Upper lobe of left lung (tissue), 6 donors: ENCODE measurements at places on chromosomes 4 and X. TPM values are rescaled to one million over a fixed set of nuclear protein-coding genes. Genes with fewer than 3 reads are reported as not detected.

The XG gene
- total RNA-seq, result 0.69 TPM

The PAGE1 gene
- total RNA-seq, result not detected

The CCDC160 gene
- 4.2 TPM for total RNA-seq

The ADH7 gene
- total RNA-seq, result 0.30 TPM

The SMR3A gene
- total RNA-seq, result not detected

The MRFAP1 gene
- total RNA-seq, result 218 TPM

The CCNB3 gene
- total RNA-seq, result 0.89 TPM

The TFE3 gene
- total RNA-seq, result 63.8 TPM

The PNCK gene
- not detected for total RNA-seq

The ANTXR2 gene
- 61.0 TPM for total RNA-seq

The TLL1 gene
- total RNA-seq, result 8.4 TPM

The METTL14 gene
- total RNA-seq, result 24.7 TPM

The ERAS gene
- not detected for total RNA-seq

DNA sequence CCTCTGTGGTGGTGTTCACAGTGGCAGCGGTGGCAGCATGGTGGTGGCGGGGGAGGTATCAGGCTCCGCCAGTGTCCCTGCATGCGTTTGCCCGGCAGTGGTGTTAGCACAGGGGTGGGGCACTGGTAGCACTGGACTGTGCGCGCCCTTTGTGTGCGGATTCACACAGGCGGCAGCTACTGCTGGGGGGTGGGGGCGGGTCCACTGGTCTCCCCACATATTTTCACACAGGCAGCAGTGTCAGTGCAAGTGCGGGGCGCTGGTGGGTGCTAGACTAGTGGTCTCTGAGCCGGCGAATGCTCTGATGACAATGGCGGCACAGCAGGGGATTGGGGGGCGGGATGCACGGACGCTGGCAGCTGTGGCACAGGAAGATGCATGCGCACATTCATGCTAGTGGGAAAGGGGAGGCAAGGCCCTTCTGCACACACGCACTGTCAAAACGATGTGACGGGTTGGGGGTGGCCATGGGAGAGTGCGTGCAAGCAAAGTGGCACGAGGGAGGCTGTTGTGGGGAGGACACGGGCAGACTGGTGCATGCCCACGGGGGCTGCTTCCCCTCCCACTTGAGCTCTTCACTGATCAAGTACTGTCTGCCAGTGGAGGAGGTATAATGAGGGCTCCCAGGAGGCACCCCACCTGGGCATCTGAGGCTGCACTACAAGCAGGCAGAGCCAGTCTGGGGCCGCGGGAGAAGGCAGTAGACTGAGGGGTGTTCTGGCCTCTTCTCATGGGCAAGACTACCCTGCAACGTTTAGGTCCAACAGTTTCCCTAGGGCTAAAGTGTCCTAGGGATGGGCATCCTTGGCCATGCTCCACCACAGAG, 53.0 kb downstream of the POF1B start:
- DNase-seq, result peak; percentile 30
- no peaks in the 10 kb centered on the region for H3K36me3 ChIP-seq
- H3K4me3 ChIP-seq, result no peak overlapping the region
- no peaks in the 10 kb centered on the region for H3K4me1 ChIP-seq
- no peaks in the 10 kb centered on the region for H3K27me3 ChIP-seq

- H3K4me1 ChIP-seq, result no peaks in the 10 kb centered on the region
- H3K27ac ChIP-seq, result no peak overlapping the region
- H3K4me3 ChIP-seq, result no peak overlapping the region
- H3K27me3 ChIP-seq, result no peaks in the 10 kb centered on the region
- no peak for DNase-seq
Measured at GRCh38 chrX:79375340-79375739, 8.2 kb upstream of the ITM2A start.

GRCh38 chrX:130330146-130330545, 9.6 kb upstream of the SLC25A14 start:
- H3K4me3 ChIP-seq, result no peak overlapping the region
- H3K36me3 ChIP-seq, result no peaks in the 10 kb centered on the region
- no peaks in the 10 kb centered on the region for H3K27me3 ChIP-seq
- no peak for DNase-seq
- H3K27ac ChIP-seq, result no peak overlapping the region

DNA sequence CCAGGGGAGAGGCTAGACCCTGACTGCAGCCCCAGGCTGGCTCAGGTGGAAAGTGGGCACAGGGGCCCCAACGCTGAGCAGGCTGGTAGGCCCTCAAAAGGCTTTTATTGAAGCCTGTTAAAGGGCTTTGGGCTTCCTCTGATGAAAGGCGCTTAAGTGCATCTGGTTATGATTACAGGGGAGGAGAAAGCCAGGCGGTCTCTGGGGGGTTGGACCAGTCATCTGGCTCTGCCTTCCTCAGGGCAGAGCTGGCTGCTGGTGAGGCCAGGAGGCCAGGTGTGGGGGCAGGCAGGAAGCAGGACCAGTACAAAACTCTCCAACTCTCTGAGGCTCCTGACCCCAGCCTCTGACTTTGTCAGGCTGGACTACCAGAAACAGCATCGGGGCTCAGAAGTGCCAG, 68.8 kb upstream of the BCOR start:
- no peaks in the 10 kb centered on the region for H3K36me3 ChIP-seq
- H3K27me3 ChIP-seq, result no peaks in the 10 kb centered on the region
- H3K27ac ChIP-seq, result no peak overlapping the region
- peaks cover 23% of the 10 kb centered on the region for H3K4me1 ChIP-seq

DNA sequence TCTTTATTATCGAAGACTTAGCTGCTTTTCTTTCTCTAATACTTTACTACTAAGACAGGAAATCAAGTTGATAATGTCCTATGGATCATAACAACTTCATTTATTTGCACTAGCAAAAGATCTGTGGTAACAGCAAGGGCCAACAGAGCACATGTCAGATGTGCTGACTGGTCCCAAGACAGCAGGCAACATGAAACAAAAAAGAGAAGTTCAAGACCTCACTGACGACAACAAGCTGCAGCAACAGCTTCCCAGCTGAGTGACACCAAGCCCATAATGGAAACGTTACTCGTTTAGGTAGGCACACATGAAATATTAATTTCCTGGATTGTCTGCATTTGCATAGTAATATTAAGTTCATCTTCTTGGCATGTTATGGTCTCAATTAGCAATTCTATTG, 126.9 kb downstream of the UNC5C start:
- H3K27me3 ChIP-seq, result no peaks in the 10 kb centered on the region
- no peaks in the 10 kb centered on the region for H3K4me1 ChIP-seq
- no peaks in the 10 kb centered on the region for H3K36me3 ChIP-seq

- no peaks in the 10 kb centered on the region for H3K27me3 ChIP-seq
- DNase-seq, result no peak
- no peak overlapping the region for H3K4me3 ChIP-seq
- H3K4me1 ChIP-seq, result no peaks in the 10 kb centered on the region
- H3K36me3 ChIP-seq, result no peaks in the 10 kb centered on the region
Measured at GRCh38 chrX:57930051-57930450, 19.8 kb upstream of the ZXDA start.

- peak within 1 kb of the TSS; percentile 90 for H3K27ac ChIP-seq
- peak; percentile 82 for DNase-seq
- no peaks in the 10 kb centered on the region for H3K36me3 ChIP-seq
- no peaks in the 10 kb centered on the region for H3K4me1 ChIP-seq
- H3K27me3 ChIP-seq, result no peaks in the 10 kb centered on the region
Measured at GRCh38 chrX:101051549-101052302, at the start of gene TRMT2B. Gene TRMT2B, minus strand, starts transcription at chrX:101052111. Its CDS starts 9,822 bp downstream, at chrX:101042289.

DNA sequence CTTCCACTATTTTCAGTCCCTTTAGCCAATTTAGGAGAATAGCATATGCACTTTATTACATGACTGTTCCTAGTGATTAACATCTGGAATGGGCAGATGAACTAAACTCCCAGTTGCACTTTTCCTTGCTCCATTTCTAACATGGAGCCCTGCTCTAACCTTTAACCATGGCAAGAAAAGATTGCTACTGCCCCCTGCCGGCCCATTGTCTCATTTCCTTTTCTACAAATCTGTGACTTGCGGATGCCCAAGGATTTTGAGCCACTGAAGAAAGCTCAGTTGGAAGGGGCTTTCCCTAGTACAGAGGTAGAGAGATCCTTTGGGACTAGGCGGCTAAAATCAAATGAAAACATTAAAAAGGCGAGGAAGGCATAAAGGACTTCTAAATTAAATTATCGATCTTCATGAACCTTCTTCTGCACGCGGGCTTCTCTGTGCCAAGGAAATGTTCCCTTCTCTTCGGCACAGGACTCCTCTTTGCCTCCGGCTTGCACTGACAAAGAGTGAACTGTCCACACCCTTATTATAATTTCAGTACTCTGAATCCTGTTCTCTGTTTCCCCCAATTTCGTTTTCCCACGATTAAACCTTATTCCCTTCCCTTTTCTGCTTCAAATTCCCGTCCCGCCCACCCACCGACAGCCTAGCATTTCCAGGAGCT, 577 bp upstream of the GLRA2 start:
- DNase-seq, result no peak
- no peak overlapping the region for H3K4me3 ChIP-seq
- no peaks in the 10 kb centered on the region for H3K4me1 ChIP-seq
- H3K36me3 ChIP-seq, result no peaks in the 10 kb centered on the region
- H3K27ac ChIP-seq, result no peak overlapping the region

DNA sequence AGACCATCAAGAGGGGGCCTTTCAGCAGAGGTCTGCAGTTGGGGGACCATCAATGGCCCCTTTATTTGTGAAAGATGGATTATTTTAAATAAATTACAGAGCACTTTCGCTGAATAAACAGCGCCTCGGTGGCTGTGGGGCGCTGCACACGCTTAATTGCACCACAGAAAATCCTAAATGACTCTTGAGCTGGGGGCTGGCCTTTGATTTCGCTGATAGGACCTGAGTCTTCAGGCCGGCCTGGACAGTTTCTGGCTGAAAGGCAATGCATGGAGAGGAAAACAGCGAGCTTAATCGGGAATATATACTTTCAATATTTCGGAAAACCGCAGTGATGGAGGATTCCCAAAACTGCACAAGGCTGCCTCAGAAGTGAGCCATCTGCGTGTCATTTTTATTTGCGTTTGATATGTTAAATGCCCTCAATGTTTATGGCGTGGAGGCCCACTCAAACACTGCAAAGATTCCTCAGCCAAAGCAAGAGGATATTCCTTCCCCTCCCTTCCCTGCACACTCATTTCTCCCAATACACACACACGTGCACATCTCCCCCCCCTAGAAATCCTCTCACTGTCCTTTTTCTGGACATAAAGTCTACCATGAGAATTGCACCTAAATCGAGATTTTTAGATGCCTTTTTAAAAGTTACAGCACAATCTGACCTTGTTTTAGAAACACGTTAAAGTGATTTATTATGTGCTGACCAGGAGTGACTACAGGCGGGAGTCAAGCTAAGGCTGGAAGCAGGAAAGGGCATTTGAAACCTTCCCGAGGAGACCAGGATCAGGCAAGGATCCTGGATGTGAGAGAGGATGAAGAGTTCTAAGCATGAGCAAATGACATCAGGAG, 340.7 kb downstream of the RAB28 start:
- H3K27ac ChIP-seq, result no peak overlapping the region
- no peak overlapping the region for H3K4me3 ChIP-seq
- no peaks in the 10 kb centered on the region for H3K27me3 ChIP-seq
- no peak for DNase-seq

GRCh38 chr4:27009539-27009938, 148.9 kb downstream of the STIM2 start:
- no peaks in the 10 kb centered on the region for H3K27me3 ChIP-seq
- no peak for DNase-seq
- H3K27ac ChIP-seq, result no peak overlapping the region
- no peak overlapping the region for H3K4me3 ChIP-seq
- H3K4me1 ChIP-seq, result peaks cover 37% of the 10 kb centered on the region

GRCh38 chrX:153816831-153817690, 13.3 kb downstream of the PDZD4 start:
- H3K4me3 ChIP-seq, result no peak overlapping the region

GRCh38 chr4:101010987-101011386, 336.3 kb downstream of the PPP3CA start:
- DNase-seq, result no peak
- no peak overlapping the region for H3K4me3 ChIP-seq
- H3K27me3 ChIP-seq, result no peaks in the 10 kb centered on the region
- no peak overlapping the region for H3K27ac ChIP-seq
- no peaks in the 10 kb centered on the region for H3K4me1 ChIP-seq

DNA sequence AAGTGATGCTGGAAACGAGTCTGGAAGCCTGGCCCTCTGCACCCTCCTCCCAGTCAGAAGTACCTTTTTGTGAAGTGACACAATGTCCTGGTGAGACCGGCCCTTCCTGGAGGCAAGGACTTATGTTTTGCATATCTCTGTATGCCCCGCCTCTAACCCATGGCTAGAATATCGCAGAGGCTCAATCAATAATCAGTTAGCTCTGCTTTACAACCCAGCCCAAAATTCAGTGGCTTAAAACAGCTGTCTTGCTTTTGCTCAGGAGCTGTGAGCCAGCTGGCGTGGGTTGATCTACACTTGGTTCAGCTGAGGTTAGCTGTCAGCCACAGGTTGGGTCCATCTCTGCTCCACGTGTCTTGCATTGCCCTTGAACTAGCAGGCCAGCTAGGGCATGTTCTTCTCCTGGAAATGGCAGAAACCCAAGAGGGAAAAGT, 98.8 kb upstream of the METTL14 start:
- H3K4me3 ChIP-seq, result no peak overlapping the region
- H3K27ac ChIP-seq, result no peak overlapping the region
- H3K36me3 ChIP-seq, result no peaks in the 10 kb centered on the region
- no peak for DNase-seq

- no peaks in the 10 kb centered on the region for H3K36me3 ChIP-seq
- H3K4me1 ChIP-seq, result no peaks in the 10 kb centered on the region
- H3K4me3 ChIP-seq, result no peak overlapping the region
- no peaks in the 10 kb centered on the region for H3K27me3 ChIP-seq
- no peak overlapping the region for H3K27ac ChIP-seq
Measured at GRCh38 chr4:1031956-1032795, 20.8 kb downstream of the FGFRL1 start.

GRCh38 chr4:94722270-94722669, 35.5 kb upstream of the BMPR1B start:
- no peak for DNase-seq
- H3K27me3 ChIP-seq, result no peaks in the 10 kb centered on the region
- H3K27ac ChIP-seq, result no peak overlapping the region
- no peak overlapping the region for H3K4me3 ChIP-seq

DNA sequence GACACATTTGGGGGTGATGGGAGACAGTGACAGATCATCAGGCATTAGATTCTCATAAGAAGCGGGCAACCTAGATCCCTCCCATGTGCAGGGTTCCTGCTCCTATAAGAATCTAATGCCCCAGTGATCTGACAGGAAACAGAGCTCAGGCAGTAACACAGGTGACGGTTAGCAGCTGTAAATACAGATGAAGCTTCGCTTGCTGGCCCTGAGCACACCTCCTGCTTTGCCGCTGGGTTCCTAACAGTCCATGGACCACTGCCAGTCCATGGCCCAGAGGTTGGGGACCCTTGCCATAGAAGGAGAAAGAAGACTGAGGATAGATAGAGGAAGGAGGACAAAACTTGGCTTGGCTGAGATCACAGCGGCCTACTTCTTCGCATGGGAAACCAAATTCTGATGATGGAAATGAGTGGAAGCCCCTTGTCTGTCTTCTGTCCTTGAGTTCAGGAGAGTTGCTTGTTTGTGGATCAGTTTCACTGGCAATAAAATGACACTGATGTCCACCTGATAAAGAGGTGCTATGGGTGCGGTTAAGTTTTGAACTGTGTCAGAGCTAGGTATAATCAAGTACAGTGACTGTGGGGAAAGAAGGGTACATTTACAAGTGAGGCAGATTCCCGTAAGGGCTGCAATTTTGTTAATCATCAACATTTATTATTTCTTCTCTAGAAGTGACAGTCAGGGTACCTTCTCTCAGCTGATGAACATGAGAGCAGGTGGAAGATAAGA, 1.7 kb upstream of the TIFA start:
- no peak overlapping the region for H3K4me3 ChIP-seq
- H3K36me3 ChIP-seq, result no peaks in the 10 kb centered on the region
- no peaks in the 10 kb centered on the region for H3K27me3 ChIP-seq
- no peak for DNase-seq
- H3K4me1 ChIP-seq, result peaks cover 28% of the 10 kb centered on the region

- H3K4me3 ChIP-seq, result peak overlapping the region; percentile 22
- no peak overlapping the region for H3K27ac ChIP-seq
- peaks cover 6% of the 10 kb centered on the region for H3K4me1 ChIP-seq
- DNase-seq, result peak; percentile 8
Measured at GRCh38 chrX:125205918-125206665, 113.6 kb upstream of the TEX13C start.
